ENCODE measurements at places on chromosomes 5 and 9.

- no peak for DNase-seq
Measured at GRCh38 chr5:97618721-97619120, 435.7 kb upstream of the RIOK2 start.

DNA sequence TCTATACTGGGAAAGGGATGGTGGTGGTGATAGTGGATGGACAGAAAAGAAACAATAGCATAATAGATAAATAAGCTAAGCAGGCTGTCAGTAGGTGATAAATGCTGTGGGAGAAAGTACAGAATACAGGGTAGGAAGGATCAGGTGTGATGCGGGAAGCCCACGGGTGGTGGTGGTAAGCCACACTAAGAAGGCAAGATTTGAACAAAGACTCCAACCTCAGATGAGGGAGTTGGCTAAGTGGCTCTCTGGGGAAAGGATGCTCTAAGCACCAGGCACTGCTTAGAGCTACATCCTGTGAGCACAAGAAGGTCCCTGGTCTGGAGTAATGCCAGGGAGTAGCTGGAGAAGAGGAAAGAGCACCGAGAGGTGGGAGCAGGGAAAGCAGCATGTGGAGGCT, 151.6 kb upstream of the KLF9 start:
- DNase-seq: no peak

- no peak for DNase-seq
Measured at GRCh38 chr5:134059758-134060495, 54.6 kb upstream of the TCF7 start.

GRCh38 chr9:108015690-108016089, 526.1 kb upstream of the KLF4 start:
- no peak for DNase-seq

DNA sequence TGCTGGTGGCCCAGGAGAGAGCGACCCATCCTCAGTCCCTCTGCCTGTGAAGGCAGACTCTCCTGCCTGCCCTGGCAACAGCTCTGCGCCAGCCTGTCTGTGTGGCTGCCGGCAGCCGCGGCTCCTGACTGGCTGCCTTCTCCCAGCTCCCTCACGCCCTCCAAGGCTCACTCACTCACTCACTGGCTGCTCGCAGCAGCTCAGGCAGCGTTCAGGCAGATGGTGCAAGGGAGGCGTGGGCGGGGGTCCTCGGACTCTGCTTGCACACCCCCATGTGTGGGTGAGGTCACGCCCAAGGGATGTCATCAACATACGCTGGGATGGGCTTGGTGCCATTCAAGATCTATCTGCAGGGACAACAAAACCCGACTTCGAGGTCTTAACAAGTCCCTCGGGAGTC, 66.7 kb downstream of the DAB2IP start:
- no peak for DNase-seq

DNA sequence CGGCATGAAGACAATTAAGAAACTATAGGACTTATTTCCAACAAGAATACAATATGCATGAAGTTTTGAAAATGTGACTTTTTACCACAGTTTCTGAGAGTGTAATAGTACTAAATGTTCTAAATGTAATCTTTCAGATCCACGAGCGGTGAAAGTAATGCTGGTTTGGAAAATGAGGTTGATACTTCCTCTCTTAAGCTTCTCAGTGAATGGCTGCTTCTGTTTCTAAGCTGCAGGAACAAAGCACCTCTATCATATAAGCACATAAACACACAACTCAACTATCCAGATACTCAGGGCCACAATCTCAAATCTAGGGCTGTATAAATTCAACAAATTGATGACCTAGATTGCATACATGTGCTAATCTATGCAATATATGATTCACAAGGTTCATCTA, 78.3 kb downstream of the LIFR start:
- DNase-seq: no peak

- no peak for DNase-seq
Measured at GRCh38 chr5:158874792-158875191, 224.9 kb downstream of the EBF1 start.

- DNase-seq: no peak
Measured at GRCh38 chr5:120456006-120456405, 8.1 kb upstream of the PRR16 start.

Measured in stimulated activated CD4-positive, alpha-beta T cell treated with anti-CD3 and anti-CD28 coated beads, TNF-alpha, amount 100 ng/mL, for 48 hours (primary cell).